Right lobe of liver (tissue), 6 donors: ENCODE measurements at places on chromosomes 13 and 19. TPM values are rescaled to one million over a fixed set of nuclear protein-coding genes. Genes with fewer than 3 reads are reported as not detected.

Gene CPAMD8
- 1.0 TPM for total RNA-seq

Gene KCNK6
- total RNA-seq: 3.1 TPM

Gene ADM5
- total RNA-seq: 0.44 TPM

Gene CLDN10
- 1.7 TPM for total RNA-seq

Gene LATS2
- total RNA-seq: 9.0 TPM

Gene LYPD5
- not detected for total RNA-seq
